ENCODE measurements at places on chromosomes 16 and 17.

DNA sequence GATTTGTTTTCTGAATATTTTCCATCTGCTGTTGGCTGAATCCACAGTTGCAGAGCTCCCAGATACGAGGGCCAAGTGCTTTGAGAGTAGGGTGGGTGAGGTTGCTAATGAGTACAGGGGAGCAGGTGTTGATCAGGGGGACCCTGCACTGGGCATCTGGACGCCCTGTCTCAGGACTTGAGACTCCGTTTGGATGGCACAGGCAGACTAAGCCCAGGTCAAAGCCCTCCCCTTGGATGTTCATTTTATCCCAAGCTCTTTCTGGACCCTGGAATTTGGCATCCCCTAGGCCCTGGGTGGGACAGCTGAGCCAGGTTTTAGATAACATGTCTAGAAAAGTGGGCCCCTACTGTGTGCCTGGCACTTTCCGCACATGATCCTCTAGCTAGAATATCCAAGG, 12.1 kb downstream of the USP6 start:
- no peak for DNase-seq

DNA sequence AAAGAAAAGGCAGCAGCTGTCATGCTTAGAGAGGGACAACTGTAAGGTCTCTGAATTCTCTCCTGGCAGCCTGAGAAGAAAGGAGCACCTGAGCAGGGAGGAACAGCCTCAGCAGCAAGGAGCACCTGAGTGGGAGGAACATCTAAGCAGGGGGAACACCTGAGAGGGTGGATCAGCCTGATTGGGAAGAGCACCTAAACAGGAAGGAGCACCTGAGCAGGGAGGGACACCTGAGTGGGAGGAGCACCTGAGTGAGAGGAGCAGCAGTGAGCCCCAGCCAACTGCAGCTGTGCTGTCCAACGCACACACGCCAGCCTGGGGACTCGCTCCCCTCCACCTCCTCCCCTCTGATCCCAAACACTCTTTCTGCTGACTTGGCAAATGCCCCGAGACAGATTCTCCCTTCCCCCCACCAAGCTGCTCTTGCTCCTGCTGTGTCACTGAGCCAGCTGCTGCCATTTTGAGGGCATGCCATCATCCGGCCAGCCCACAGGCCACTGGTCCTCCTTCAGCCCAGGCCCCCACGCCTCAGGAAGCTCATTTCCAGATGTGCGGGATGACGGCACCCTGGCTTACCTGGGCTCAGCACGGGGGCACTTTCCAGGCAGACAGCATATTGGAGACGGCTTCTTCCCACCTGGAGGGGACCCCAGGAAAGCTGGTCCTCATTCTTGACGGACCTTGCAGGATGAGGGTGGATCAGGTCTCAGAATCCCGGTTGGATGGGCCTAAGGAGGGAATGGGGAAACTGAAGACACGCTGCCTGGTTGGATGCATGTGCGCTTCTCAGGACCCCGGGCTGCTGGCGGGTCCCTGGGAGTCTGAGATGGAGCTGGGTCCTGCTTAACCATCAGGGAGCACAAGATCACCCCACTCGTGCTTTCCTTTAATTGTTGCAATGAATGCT, 57.7 kb upstream of the RBFOX3 start:
- no peak for DNase-seq

GRCh38 chr17:44359458-44360143, 4.1 kb downstream of the FAM171A2 start:
- DNase-seq: no peak

DNA sequence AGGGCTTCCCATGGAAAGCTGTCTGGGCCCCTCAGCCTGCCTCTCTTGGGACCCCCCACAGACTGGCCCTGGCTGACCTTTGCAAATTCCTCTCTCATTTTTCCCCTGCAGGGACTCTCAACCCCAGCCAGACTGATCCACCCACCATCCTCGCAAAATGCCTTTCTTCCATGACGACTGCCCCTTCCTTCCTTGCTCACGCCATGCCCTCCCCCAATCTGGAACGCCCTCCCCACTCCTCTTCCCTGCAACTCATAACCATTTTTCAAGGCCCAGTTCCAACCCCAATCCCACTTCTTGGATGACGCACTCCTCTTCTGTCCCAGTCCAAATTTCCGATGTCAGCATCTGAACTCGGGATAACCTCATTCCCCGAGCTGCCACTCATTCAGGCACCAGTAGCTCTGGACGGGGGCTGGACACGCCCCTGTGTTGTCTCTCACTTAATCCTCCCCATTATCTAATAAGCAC, 1.3 kb upstream of the DNAI2 start:
- DNase-seq: no peak

- no peak for DNase-seq
Measured at GRCh38 chr17:75627094-75627493, 6.1 kb upstream of the SMIM5 start.

GRCh38 chr17:60361889-60362288, 30.0 kb downstream of the USP32 start:
- no peak for DNase-seq

DNA sequence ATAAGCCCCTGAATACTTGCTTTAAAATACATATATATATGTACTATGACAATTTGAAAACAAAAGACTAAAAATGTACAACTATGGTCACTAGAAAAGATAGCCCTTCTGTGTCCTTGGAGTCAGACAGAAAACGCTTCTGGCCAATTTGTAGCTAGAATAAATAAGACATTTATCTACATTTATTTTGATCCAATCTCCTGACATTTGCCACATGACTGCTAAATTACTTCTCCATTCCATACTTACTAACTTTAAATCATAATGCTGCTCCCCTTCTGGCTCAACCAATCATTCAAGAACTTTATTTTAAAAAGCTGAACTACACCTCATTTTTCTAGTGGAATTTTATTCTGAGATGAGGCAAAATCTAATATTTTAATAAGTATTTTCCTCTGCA, 65.8 kb downstream of the CYTH1 start:
- no peak for DNase-seq

- DNase-seq: no peak
Measured at GRCh38 chr16:5509336-5509735, 411.7 kb upstream of the EEF2KMT start.

DNA sequence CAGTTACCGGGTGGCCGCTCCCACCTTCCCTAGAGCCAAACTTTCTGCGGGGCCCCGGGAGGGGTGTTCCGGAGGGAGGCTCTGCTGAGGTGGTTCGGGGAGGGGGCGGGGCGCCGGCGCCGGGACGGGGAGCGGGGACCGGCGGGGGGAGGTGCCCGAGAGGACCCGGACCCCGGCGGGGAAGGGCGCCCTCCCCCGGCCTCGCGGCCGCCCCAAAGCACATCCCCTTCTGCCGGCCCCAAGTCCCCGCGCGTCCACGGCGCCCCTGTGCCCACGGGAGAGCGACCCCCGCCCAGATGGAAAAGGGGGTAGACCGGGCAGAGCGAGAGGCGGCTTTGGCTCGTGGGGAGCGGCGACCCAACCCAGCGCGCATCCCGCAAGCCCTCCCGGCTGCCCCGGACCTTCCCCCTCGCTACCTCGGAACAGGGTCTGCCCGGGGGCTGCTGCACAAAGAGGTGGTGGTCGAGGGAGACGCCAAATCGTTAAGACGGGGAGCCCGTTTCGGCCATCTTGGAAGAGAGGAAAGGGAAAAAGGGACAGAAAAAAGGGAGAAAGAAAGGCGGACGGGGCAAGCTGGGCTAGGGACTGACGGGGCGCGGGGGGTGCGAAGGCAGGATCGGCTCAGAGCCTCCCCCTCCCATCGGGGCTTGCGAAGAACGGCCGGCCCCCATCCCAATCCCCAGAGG, 530 bp downstream of the PCGF2 start:
- peak; percentile 78 for DNase-seq

GRCh38 chr16:57903656-57904055, 67.3 kb downstream of the CNGB1 start:
- DNase-seq: no peak

GRCh38 chr16:10646581-10647263, 48.0 kb downstream of the TEKT5 start:
- DNase-seq: no peak

GRCh38 chr17:41396340-41396739, 1.1 kb downstream of the KRT31 start:
- DNase-seq: no peak

DNA sequence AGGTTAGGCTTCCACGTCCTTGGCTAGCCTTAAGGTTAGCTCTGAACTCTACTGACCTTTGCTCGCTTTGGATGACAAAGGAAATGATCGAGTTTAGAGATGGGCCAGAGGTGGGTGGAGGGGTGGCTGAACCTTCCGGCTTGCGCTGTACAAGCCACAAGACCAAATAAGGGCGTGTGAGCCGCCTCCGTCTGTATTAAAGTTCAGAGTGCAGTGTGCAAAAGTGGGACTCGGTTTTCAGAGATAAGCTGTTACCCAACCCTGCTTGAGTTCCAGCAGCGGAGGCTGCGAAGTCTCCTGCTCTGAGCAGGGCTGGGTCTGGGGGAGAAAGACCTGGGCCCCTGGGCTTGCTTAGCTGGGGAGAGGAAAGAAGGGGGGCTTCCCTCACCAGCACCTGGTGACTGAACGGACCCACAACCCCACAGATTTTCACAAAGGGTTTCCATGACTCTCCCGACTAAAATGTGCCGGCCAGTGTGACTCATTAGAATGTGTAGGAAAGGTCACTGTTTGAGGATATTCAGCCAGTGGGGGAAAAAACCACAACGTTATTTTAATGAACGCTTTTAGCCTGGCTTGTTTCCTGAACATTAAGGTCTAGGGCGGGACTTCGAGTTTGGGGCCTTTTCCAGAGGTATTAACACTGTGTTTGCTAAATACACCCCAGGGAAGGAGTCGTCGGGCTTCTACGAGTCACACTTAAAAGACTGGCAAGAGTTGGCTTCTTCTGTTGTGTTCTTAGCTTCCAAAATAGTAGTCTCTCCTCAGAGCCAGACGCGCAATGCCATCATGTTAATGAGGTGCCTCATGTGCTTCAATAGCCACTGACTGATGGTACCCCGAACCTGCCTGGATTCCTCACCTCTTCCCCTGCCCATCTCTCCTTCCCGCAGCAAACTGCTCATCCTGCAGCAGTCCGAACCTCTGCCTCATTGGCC, 67.0 kb downstream of the CENPV start:
- peak; percentile 85 for DNase-seq

GRCh38 chr17:7631398-7632380, 1.8 kb downstream of the SHBG start:
- DNase-seq: no peak

GRCh38 chr17:28685366-28685765, 23.4 kb downstream of the SUPT6H start:
- no peak for DNase-seq

DNA sequence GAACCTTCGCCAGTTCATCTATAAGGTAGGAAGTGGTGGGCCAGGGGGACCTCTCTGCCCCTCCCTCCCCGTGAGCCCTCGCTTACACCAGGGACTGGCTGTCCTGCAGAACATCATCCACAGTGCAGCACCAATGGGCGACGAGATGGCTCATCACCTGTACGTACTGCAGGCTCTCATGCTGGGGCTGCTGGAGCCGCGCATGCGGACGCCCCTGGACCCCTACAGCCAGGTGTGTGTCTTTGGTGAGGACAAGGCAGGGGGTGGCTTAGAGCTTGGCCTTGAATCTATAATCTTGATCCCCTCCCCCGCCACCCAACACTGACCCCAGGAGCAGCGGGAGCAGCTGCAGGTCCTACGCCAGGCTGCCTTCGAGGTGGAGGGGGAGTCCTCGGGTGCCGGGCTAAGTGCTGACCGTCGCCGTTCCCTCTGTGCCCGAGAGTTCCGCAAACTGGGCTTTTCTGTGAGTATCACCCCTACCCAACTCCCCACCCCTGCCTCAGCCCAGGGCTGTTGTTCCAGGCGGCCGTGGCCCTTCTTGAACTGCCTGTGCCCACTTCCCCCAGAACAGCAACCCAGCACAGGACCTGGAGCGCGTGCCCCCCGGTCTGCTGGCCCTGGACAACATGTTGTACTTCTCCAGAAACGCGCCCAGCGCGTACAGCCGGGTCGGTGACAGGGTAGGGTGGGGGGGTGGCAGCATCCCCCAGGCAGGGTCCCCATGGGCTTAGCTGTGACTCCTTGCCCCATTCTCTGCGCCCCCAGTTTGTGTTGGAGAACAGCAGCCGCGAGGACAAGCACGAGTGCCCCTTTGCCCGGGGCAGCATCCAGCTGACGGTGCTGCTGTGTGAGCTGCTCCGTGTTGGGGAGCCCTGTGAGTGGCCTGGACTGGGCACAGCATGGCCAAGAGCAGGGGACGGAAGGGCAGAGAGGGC, 2.7 kb downstream of the ELMO3 start:
- DNase-seq: peak; percentile 15

DNA sequence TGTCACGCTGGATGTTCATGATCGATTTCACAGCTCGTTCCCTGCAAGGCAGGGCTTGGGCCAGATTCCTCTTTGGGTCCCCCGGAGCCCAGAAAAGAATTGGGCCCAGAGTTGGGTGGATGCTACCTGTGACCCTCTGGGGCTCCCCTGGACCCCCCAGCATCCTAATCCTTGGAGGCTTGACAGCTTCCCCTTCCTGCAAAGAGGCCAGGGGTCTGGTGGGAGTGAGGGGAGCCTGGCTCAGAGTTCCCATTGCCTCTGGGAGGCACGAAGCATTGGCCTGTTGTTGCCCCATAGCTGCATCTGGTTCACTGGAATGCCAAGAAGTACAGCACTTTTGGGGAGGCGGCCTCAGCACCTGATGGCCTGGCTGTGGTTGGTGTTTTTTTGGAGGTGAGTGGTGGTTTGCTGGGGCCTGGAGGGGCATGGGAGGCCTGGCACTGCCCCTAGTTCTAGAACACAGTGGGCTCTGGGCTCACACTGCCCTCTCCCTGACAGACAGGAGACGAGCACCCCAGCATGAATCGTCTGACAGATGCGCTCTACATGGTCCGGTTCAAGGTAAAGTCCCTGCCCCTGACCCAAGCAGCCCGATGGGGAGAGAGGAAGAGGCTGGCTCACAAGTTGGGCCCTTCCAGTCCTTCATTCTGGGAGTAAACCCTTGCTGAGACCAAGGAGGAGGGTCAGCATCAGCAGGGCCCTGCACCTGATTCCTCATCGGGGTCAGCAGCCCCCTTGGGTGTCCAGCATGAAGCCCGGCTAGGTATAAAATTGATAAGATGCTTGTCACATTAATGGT, 7.2 kb downstream of the CA7 start:
- no peak for DNase-seq

DNA sequence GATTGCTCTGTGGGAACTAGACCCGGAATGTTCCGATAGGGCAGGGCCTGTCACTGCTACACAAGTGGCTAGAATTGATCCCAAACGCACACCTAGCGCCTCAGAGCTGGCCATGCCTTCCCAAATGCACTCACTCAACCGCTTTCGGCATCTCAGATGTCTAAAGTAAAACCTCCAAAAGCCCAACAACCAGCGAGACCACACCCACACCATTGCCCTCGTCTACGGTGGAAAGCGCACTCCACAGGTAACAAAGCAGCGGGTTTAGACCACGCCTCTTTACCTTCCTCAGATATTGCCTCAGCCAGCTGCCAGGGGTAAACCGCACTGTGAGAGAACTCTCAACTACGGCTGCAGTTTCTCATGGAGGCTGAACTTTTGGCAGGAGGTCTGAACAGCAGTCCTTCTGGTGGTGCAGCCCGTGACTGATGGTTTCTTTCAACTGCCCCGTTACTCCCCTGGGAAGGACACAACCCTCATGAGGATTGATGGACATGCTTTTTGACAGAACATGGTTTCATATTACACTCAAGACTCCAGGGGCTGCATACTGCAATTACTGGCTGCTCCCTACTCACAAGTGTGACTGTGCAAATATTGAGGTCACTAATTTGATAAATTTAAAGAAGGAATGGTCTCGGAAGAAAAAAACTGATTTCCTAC, 34.5 kb downstream of the USP7 start:
- DNase-seq: no peak

Data from GM20000 (cell line).